ENCODE measurements at places on chromosomes 6 and 20.

- DNase-seq = no peak
Observed at GRCh38 chr6:55286824-55287223, 40.4 kb upstream of the GFRAL start.

DNA sequence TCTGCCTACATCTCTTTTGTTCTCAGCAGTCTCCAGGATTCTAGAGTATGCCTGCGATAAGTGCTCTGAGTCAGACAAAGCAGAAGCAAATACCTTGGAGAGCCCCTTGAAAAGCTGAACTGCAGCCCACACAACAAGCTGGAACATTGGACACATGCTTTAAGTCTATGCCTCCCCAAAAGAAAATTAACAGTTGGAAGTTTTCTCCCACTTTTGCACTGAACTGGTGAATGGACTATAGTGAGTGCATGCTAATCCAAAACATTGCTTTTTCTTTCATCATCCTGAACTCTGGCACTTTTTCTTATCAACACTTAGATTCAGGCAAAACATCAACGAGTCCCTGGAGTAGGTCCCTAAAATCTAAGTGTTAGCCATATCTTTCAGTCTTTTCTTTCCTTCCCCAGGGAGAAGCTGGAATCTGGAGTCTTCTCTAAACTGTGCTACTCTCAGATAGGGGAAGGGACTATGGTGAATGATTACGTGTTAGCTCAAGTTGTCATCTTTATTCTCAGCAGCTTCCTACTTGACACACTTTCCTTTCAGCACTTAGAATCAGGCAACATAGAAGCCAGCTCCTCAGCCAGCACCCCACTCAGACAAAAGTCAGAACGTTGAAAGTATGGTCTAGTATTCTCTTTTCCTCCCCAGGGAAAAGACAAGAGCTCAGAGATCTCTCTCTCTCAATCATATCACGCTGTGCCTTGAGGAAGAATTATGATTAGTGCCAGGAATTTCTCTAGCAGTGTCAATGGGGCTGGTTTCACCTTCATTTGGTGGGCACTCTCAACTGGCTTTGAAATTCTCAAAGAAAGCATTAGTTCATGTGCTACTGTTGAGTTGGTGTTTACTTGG lies 811.0 kb upstream of the GJE1 start:
- DNase-seq = no peak

- DNase-seq = no peak
Observed at GRCh38 chr6:156980515-156980914, 203.3 kb downstream of the ARID1B start.

DNA sequence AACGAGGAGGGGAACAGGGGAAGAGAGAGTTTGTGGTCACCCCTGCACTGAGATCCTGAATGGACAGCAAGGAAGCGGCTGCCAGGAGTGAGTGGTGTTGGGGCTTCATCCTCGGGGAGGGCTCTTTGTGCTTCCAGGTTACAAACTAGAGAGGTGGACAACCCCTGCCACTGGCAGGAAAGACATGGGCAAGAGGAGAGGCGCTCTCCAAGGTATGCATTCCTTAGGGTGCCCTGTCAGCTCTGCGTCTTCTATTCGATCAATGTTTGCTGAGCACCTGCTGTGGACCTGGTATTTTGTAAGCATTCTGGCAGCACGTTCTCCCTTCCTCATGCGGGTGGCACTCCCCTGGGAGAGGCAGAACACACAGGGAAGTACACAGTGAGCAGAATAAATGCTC lies 93.6 kb downstream of the CDH4 start:
- no peak for DNase-seq

DNA sequence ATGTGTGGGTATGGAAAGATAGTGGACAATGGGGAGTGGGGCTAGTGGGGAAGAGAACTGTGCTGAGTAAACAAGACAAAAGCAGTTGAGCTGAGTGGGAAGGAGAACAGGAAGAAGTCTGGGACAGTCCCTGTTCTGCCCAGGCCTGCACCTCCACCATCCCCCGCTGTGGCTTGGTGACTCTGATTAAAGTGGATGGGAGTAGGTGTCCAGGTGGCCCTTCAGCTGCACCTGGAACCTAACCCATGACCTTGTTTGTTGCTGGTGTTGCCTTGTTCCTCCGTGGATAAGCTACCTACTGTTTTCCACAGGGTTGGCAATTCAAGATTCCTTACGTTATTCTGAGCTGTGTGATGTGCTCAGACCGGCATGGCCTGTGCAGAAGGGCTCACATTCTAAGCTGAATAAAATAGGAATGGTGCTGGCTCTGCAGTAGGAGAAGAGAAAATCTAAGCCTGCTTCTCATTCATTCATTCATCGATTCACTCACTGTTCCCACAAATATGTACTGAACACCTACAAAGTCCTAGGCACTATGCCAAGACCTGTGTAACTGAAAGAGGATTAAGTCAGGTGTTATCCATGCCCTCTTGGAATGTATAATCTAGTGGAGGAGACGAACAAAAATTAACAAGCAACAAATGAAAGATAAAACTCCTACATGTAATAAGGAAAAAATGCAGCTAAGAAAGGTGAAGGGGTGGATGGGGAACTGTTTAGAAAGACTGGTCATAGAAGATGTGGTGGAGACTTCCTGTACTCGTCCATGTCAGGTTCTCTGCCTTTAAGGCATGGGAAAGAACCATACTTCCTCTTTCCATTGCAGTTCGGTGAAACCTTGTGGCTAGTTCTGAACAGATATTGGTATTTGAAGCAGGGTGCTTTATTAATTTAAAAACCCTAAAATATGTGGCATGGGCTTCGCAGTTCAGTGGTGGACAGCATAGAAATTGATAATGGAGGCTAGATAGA lies 10.1 kb upstream of the CALHM6 start:
- no peak for DNase-seq

DNA sequence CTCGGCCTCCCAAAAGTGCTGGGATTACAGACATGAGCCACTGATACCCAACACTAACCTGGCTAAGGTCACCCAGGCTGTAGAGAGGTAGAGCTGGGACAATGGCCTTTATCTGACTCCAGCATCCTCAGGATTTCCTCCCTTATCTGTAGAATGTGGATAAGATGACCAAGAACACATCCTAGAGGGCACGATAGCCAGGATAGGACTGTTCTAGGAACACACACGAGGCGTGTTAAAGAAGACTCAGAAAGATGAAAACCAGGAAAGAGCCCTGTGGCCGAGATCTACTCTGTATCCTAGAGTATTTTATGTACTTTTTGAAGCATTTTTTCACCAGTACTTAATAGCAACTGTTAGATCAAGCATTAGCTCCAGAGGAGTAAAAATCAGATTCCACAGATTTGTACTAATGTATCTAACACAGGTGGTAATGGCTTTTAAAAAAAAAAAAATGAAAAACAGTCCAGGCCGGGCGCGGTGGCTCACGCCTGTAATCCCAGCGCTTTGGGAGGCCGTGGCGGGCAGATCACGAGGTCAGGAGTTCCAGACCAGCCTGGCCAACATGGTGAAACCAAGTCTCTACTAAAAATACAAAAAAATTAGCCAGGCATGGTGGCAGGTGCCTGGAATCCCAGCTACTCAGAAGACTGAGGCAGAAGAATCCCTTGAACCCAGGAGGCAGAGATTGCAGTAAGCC lies 17.3 kb downstream of the PPP1R10 start:
- no peak for DNase-seq

DNA sequence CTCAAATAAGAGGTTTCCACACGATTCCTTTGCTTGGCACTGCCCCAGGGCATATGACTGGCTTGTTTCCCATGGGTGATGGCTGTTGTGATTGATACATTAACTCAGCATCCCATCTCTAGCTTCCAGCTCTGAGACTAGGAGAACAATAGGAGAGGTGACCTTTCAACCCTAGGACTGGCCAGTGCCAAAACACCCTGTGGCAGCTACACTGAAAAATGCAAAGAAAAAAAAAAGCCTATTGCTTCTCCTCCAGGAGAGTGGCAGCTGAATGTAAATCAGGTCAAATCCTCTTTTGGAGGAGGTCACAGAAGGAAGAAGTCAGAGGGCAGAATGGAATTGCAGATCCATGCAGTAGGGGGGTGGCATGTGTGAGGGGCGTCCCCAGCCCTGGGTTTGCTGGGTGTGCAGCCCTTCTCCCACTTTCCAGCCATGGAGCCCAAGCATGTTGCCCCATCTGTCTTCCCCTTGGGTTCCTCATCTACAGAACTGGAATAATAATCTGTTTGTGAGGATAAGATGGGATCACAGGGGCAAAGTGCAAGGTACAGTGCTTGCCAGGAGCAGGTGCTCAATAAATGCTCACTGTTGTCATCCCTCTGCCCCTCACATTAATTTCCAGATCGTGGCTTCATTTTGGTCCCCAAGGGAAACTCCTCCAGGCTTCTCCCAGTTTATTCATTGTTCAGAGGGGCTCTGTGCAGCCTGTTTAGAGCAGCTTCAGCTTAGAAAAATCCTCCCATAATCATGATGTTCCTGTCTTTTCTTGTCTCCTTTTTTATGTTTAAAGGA lies 245.0 kb upstream of the RIN2 start:
- no peak for DNase-seq

Data from activated T-helper 9 cell treated with anti-CD3 and anti-CD28 coated beads, Interleukin-2, amount 50 U/mL, for 16 hours (primary cell).